ENCODE measurements at places on chromosomes 5 and 9.

- DNase-seq = no peak
Measured at GRCh38 chr9:101005246-101005645, 23.3 kb upstream of the PLPPR1 start.

DNA sequence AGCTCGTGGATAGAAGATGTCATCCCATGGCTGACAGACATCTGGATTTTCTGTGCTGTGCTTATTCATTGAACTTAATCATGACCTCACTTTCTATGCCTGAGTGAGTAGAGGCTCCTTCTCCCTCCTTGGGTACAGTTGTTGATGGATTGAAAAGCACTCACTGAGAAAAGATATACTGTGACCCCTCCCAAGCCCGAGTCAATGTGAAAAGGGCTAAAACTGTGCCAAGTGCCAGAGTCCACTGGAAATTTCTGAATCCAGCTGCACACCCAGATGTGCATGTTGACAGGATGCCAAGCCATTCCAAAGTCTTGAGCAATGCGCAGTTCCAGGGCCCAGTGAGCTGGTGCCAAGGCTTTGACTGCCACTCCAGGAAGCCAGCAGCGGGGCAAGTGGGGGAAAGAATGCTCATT is 473.0 kb downstream of the NTRK2 start:
- DNase-seq = no peak

- no peak for DNase-seq
Measured at GRCh38 chr5:139105621-139106071, 92.5 kb downstream of the SIL1 start.

GRCh38 chr9:119126040-119126439 is 243.2 kb downstream of the BRINP1 start:
- DNase-seq = no peak

GRCh38 chr9:122126331-122127261 is 33.0 kb downstream of the NDUFA8 start:
- DNase-seq = no peak

DNA sequence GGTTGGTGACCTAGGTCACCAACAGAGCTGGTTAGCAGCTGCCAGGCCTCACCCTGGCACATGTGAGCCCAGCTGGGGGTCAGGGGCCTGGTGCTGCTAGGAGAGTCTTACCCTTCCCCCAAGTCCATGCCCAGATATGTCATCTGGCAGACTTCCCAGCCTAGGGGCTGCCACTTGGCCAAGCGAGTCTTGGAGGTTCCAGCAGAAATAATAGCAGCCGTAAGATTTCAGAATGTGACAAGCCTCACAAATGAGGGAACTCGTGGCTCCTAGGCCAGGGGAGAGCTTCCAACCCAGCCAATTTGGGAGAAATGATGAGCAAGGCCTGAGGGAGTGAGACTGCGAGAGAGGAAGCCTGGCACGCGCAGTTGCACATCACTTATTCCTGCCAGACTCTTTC is 11.1 kb downstream of the URM1 start:
- no peak for DNase-seq

DNA sequence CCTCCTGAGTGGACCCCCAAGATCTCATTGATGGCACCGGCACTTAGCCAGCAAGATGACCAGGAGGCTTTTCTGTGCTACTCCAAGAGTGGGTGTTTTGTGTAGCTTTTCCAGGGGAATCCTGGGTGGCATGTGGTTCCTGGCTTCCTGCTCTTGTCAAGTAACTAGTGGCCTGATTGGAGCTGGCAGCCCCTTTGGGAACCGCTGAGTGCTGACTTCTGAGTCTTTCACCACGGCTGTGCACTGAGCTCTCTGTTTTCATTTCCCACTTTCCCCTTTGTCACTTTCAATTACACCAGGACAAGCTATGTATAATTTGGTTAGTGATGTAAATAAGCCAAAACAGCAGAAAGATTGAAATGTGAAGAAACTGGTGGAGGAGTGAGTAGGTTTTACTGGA is 255.4 kb downstream of the GOLPH3 start:
- DNase-seq = no peak

- no peak for DNase-seq
Measured at GRCh38 chr5:94941122-94941755, 322.8 kb downstream of the SLF1 start.

- peak; percentile 46 for DNase-seq
Measured at GRCh38 chr5:133552925-133553525, 59.3 kb downstream of the FSTL4 start.

- DNase-seq = no peak
Measured at GRCh38 chr9:35816708-35817107, 1.9 kb upstream of the HINT2 start.

DNA sequence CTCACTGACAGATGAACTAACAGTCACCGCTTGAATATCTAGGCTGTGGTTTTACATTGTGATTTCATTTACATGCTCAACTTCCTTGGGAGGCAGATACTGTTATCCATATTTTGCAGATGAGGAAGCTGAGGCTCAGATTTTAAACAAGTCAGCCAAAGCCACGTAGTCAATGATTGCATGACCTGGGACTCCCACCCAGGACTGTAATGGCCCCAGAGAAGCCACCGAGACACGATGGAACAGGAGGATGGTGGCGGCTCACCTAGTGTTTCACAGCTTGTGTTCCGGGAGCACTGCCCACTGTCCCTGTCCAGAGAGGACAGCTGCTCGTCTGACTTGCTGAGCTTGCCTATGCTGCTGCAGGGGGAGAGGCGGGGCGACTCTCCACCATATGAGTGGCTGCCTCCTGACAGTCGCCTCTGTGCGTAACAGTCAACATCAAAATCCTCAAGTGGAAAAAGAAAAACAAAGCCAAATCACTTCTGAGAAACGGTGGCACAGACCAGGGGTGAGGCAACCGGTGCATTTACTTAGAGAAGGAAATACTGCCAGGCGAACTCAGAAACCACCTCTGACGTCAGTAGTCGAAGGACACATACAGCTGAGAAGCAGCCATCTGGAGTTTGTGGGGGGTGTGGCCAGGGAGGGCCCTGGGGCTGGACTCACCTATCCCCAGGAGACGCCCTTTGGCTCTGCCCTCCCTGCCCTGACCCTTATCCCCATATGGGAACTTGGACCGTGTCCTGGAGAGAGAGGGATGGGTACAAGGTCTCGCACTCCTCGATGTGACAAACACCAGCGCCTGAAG is 82.5 kb downstream of the PRRT1B start:
- peak; percentile 88 for DNase-seq

GRCh38 chr9:114693248-114693855 is 11.4 kb upstream of the TEX48 start:
- DNase-seq = no peak

- DNase-seq = no peak
Measured at GRCh38 chr5:16931334-16932110, 4.6 kb downstream of the MYO10 start.

- no peak for DNase-seq
Measured at GRCh38 chr5:137209232-137209809, 289.8 kb downstream of the SPOCK1 start.

DNA sequence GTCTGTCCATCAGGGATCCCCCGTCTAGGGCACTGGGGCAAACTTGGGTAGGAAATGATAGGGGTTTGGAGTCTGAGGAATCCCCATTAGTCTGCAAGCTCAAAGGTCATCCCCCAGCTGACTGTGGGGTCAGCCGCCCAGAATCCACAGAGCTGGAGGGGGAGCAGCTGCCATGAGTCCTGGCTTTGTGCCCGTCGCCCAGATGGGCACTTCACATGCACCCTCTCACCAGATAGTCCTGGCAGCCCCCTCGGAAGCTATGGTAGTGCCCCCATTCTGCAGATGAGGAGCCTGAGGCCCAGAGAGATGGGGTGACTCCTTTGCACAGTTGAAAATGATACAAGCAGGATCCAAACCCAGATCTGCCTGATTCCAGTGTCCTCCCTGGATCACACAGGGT is 35.7 kb upstream of the RPL26L1 start:
- DNase-seq = no peak

GRCh38 chr9:81690251-81690851 is 1.0 kb upstream of the TLE1 start:
- no peak for DNase-seq

GRCh38 chr9:93039976-93040375 is 18.5 kb upstream of the SUSD3 start:
- DNase-seq = no peak

DNA sequence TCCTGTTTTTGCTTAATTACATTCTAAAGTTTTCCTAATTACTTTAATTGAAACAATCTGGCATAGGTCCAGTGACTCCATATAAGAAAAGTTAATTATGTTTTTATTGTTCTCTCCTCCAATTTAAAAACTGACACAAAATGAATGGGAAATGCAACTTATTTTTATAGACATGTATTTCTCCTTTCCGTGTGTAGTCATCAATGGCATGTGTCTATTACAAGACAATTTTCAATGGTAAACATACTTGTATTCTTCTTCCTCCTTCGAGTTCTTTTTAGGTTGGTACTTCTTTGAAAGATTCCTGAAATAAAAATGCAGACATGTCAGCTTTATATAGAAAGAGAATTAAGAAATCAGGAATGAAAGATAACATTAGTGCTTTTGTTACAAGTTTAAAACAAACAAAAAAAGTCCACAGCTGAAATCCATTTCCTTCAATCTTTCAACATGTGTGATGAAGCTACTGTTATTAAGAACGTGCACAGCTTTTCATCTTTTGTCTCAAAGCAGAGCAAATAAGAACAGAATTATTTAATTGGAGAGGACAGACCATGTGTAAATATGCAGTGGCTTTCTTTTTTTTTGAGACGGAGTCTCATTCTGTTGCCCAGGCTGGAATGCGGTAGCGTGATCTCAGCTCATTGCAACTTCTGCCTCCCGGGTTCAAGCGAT is 63.8 kb downstream of the FNBP1 start:
- no peak for DNase-seq

DNA sequence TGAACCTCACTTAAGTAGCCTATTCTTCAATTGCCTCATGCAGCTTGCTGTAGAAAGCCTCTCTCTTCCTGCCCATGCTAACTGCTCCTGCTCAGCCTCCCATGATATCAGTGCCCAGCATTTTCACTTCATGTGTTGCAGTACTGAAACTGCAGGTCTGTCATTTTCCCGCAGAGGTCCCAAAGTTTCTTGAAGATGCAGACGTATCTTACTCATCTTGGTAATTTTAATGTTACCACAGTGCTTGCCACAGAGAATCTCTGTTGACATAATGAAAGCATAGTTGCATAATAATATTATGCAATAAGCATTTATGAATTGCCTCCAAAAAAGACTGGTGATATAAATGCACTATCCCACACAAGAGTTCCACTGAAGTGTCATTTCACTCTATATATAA is 561.1 kb upstream of the DAP start:
- DNase-seq = peak; percentile 10

DNA sequence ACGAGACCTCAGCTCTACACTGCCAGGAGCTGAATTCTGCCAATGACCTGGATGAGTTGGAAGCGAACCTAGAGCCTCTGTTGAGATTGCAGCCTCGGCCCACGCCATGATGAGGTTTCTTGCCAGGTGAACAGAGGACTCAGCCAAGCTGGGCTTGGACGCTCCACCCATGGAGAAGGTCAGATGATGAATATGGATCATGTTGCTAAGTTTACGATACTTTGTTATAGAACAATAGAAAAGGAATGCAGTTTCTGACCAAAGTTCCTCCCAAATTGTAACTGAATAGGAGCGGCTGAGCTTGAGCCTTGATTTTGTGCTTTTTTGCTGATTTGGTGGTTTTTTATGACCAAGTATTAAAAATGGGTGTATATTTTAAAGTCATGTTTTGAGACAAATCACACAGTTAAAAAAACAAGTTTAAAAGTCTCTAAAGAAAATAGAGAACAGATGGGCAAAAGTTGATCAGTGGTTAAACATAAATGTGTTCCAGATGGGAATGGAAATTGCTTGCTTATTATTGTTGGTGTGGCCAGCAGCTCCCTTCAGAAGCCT is 32.9 kb downstream of the ROPN1L start:
- no peak for DNase-seq

DNA sequence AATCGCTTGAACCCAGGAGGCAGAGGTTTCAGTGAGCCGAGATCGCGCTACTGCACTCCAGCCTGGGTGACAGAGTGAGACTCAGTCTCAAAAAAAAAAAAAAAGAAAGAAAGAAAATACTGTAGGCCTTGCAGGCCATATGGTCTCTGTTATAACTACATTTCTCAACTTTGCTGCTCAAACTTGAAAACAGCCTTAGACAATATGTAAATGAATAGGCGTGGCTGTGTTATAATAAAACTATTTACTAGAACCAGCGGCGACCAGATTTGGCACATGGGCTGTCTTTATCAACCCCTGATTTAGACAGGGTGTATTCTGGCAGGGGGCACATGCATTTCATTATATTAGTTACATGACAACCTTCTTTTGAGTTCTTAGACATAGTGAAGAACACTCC is 130.0 kb downstream of the C9orf152 start:
- DNase-seq = no peak

GRCh38 chr5:137916923-137917322 is 27.7 kb downstream of the PKD2L2 start:
- DNase-seq = no peak

DNA sequence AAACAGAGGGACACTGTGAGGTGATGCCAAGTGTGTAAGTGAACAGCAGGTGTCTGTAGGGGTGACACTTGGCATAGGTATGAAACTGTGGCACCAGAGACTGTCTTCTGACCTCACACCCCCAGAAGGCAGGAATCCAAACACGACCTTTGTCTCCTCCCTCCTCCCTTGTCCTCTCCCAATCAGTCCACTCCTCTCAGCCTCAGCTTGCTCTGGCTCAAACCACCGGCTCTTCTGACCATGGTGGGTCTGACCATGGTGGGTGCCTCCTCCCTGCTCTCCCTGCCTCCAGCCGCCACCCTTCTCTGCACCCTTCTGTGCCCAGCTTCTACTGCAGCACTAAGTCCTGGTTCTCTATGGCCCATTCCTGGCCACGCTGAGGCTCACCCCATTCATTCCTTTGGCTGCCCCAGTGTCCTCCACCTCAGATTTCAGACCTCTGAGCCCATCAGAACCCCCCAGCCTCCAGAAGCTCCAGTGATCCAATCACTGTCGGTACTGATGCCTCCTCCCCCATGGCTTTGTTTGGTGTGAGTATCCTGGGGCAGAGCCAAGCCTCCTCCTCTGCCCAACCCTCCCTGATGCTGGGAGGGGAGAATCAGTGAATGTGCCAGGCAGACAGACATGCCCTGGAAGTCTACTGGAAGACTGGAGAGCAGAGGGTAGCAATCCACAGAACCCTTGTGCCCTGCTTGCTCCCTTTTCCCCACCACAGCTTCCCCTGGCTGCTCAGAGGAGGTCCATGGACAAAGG is 1.7 kb upstream of the ARID3C start:
- DNase-seq = no peak

DNA sequence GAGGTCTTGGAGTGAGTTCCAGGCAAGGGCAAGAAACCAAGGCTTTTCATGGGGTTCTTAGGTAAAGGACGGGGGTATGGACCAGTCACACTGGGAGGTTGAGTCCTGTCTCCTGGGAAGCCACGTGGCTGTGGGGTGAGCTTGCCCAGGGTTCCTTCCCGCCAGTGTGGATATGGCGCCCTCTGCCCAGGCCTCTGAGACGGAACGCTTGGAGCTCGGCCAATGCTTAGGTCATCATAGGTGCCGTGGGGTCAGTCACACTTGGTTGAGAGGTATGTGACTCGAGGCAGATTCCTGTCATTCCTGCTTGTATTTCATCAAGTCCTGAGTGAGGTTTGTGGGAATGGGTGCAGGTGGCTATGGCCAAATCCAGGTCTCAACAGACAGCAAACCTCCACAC is 46.2 kb downstream of the TENT4A start:
- DNase-seq = no peak

- no peak for DNase-seq
Measured at GRCh38 chr9:77866878-77867277, 164.7 kb downstream of the GNAQ start.

- DNase-seq = no peak
Measured at GRCh38 chr5:113527746-113528145, 14.3 kb downstream of the YTHDC2 start.

- DNase-seq = no peak
Measured at GRCh38 chr5:15943487-15943886, 236.1 kb downstream of the MARCHF11 start.

- peak; percentile 71 for DNase-seq
Measured at GRCh38 chr9:136225748-136226679, 19.6 kb downstream of the QSOX2 start.

All from CD4-positive, alpha-beta T cell treated with Interleukin-17A for 1 hour (primary cell).